ENCODE measurements at places on chromosomes 6 and 20. TPM values are rescaled to one million over a fixed set of nuclear protein-coding genes. Genes with fewer than 3 reads are reported as not detected.

IL17A gene
- total RNA-seq: not detected

ANKRD66 gene
- total RNA-seq: not detected

MPIG6B gene
- not detected for total RNA-seq

TCP11 gene
- not detected for total RNA-seq

MAP7 gene
- total RNA-seq: 0.36 TPM

FRS3 gene
- total RNA-seq: 1.1 TPM
